ENCODE measurements at places on chromosomes 3 and 15.

DNA sequence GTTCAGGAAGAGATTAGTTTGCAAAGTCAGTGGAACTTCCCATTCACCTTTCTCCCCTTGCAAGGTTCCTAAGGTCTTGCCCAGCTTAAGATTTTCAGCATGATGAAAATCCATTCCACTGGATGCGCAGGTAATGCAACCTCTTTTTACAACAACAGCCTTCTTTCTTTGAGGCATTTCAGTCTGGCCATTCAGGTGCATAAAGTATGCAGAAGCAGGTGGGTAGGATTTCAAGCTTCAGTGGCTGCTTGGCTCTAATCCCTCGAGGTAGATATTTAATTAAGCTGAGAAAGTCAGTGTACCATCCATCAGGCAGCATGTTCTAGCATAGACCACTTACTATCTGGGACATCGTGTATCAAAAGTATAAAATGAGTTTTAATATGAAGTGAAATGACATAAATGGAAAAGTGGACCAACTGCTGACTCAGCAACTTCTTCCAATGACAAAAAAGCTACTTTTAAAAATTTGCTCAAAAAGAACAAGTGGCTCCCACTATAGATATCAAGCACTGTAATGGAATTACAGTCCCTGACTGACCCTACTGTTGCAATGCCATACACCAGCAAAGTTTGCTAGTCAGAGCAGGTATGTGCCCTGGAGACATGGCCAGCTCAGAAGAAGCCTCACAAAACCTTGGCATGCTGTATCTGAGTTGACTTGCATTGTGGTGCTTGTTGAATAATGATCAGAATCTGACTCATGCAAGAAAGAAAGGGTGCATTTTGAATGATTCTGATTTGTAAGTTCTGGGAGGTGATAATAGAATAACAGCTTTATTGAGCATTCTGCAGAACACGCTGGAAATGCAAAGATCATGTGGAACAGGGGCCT is 459.9 kb upstream of the MCTP2 start:
- peaks cover 2% of the 10 kb centered on the region for H3K27me3 ChIP-seq
- no peak overlapping the region for H3K27ac ChIP-seq
- H3K36me3 ChIP-seq, result peaks cover 6% of the 10 kb centered on the region

- no peak for DNase-seq
- H3K4me3 ChIP-seq, result no peak overlapping the region
- no peaks in the 10 kb centered on the region for H3K27me3 ChIP-seq
- H3K36me3 ChIP-seq, result peaks cover 25% of the 10 kb centered on the region
These were observed 25.5 kb downstream of the SEC62 start for GRCh38 chr3:169992156-169992555.

DNA sequence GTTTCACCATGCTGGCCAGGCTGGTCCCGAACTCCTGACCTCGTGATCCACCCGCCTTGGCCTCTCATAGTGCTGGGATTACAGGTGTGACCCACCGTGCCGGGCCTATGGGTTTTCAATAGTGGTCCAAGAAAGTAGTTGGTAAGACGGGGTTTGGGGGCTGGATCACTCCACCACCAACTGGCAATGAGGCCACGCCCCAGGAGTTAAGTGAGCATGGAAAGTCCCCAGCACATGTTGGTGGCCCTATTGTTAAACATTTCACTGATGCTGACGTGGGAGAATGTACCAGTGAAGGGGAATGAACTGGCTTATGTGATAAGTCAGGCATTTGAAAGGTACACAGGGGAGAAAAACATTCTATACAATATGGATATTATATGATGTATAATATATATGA is 80.4 kb downstream of the CHRD start:
- no peak overlapping the region for H3K4me3 ChIP-seq
- no peaks in the 10 kb centered on the region for H3K27me3 ChIP-seq
- no peaks in the 10 kb centered on the region for H3K4me1 ChIP-seq
- H3K27ac ChIP-seq, result no peak overlapping the region
- no peak for DNase-seq

DNA sequence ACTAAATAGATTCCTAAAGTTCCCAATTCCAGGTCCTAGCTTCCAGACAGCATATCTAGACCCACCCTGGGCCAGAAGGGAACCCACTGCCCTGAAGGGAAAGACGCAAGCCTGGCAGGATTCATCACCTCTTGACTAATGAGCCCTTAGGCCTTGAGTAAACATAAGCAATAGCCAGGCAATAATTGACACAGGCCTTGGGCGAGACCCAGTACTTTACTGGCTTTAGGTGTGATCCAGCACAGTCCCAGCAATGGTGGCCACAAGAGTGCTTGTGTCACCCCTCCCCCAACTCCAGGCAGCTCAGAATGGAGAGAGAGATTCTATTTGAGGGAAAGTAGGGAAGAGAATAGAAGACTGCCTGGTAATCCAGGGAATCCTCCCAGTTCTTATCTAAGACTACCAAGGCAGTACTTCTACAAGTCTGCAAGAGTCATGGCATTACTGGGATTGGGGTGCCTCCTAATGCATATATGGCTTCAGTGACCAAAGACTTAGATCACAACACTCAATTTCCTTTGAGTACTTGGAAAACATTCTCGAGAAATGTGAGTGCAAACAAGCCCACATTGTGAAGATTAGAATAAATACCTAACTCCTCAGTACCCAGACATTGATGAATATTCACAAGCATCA is 30.4 kb upstream of the WWTR1 start:
- no peak overlapping the region for H3K27ac ChIP-seq
- H3K36me3 ChIP-seq, result peaks cover 2% of the 10 kb centered on the region
- no peaks in the 10 kb centered on the region for H3K27me3 ChIP-seq
- DNase-seq, result no peak
- peaks cover 10% of the 10 kb centered on the region for H3K4me1 ChIP-seq
- H3K4me3 ChIP-seq, result no peak overlapping the region

DNA sequence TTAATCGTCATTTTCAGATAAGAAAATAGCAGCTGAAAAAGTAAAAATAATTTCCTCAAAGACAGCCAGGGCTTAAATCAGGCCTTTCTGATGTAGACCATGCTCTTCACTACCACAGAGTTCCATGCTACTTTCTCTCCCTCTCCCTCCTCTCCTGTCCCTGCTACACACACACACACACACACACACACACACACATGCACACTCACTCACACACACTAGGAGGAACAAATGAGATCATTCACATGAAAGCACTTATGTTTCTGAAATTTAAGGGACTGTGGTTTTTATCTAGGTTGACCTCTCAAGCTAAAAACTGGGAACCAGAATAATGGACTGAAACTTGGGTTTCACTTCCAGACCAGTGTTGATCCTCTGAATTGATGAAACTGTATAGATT is 4.1 kb upstream of the PSMA4 start:
- no peaks in the 10 kb centered on the region for H3K4me1 ChIP-seq
- H3K27me3 ChIP-seq, result no peaks in the 10 kb centered on the region
- no peak for DNase-seq

- H3K4me1 ChIP-seq, result peaks cover 31% of the 10 kb centered on the region
- H3K27ac ChIP-seq, result no peak overlapping the region
- peaks cover under 1% of the 10 kb centered on the region for H3K36me3 ChIP-seq
- no peak overlapping the region for H3K4me3 ChIP-seq
These were observed 3.6 kb upstream of the CALML4 start for GRCh38 chr15:68208636-68209240.

GRCh38 chr3:105425153-105425502 is 58.4 kb downstream of the ALCAM start:
- no peaks in the 10 kb centered on the region for H3K36me3 ChIP-seq
- DNase-seq, result no peak
- no peak overlapping the region for H3K4me3 ChIP-seq

DNA sequence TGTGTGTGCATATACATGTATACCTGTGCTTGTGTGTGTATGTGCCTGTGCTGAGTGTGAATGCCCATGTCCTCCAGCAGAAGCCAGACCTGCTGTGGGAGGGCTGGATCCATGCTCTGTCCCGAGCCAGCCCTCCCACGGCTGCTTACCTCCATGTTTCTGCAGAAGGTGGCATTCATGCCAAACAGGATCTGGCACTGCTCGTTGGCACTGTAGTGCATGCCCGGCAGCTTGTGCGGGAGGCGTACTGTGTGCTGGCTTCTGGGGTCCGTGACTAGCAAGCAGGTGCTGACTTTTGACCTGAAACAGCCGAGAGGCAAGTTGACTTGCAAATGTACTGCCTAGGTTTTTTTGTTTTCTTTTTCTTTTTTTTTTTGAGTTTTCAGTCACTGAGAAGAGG is 189.3 kb downstream of the ADAMTS17 start:
- no peak overlapping the region for H3K27ac ChIP-seq
- H3K4me3 ChIP-seq, result no peak overlapping the region
- H3K36me3 ChIP-seq, result peaks cover 22% of the 10 kb centered on the region
- H3K4me1 ChIP-seq, result peaks cover 10% of the 10 kb centered on the region
- H3K27me3 ChIP-seq, result peaks cover 2% of the 10 kb centered on the region

All from WTC11 (cell line).